ENCODE measurements at places on chromosomes 4 and X.

DNA sequence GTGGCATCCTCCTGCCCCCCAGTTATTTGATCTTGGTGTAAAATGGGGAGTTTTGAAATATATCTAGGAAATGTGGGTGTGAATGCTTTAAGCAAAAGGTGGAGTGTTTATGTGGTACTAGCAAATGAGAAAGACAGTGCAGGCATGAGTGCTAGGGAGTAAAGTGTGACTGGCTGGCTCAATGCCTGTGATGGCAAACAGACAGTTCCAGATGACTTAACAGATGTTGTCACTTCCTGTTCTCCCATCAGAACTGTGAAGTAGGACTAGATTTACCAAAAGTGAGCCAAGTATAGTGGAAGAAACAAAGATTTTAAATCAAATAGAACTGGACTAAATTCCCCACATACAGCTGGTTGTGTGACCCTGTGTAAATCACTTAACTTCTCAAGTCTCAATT is 8.4 kb upstream of the AMOT start:
- no peak for DNase-seq

- DNase-seq = no peak
These were observed 14.3 kb downstream of the CASK start for GRCh38 chrX:41909068-41909467.

DNA sequence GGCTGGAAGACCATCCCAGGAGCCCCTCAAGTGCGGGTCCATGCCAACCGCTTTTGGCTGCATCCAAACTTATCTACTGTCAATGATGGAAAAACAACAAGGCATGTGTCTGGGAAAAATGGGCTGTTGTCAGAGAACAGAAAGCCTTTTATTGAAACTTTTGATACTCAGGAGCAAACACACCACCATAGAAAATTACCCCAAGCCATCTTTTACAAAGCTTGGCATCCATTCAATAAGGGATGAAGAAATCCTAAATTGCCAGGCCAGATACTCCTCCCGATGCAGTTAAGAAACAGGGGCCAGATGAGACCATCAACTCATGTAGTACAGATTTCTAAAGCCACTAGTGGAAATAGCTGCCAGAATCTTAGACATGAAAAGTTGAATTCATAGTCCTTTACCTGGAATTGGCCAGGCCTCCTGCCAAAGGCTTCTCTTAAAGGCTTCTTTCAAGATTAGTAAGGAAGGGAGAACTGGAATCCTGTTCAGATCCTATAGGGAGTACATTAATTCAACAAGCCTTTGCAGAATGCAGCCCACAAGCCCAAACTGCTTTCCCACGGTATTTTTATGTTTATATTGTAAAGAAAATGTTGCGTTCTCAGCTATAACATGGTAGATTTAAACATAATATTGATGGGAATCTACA is 145.4 kb upstream of the MAP3K15 start:
- DNase-seq = no peak

GRCh38 chrX:50762578-50762977 is 51.4 kb downstream of the SHROOM4 start:
- DNase-seq = no peak

GRCh38 chrX:25020905-25021449 is 5.2 kb upstream of the ARX start:
- DNase-seq = no peak

GRCh38 chr4:156779774-156780173 is 191.8 kb downstream of the PDGFC start:
- no peak for DNase-seq

DNA sequence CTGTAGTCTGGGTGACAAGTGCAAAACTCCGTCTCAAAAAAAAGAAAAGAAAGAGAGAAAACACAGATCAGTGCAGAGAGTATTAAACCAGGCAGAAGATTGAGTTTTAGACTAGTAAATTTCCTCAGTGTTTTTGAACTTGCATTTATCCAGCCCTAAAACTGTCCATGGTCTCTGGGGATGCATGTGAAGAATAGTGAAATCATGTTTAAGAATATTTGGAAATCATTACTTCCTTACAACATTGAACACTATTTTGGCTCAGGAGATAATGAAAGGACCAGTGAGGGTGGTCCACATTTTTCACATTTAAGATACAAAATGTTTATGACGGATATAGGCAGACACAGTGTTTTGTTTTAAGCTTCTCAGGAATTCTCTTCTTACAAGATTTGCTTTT is 195.8 kb upstream of the RASGEF1B start:
- DNase-seq = no peak

DNA sequence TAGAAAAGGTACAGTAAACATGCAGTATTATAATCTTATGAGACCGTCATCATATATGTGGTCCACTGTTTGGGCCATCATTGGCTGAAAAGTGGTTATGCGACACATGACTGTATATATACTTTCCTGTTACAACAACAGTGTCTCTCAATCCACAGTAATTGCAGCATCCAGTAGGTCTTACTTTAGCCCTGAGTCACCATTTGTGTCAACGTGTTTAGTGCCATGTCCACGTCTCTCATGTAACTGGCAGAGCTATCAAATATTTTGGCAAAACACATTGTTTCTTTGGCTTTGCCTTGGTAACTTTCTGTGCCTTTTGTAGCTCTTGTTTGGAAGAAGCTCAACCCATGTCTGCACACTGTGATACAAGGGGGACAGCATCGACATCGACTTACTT is 73.8 kb downstream of the CD38 start:
- no peak for DNase-seq

- no peak for DNase-seq
These were observed 78.6 kb upstream of the RAPGEF2 start for GRCh38 chr4:159024266-159024665.

DNA sequence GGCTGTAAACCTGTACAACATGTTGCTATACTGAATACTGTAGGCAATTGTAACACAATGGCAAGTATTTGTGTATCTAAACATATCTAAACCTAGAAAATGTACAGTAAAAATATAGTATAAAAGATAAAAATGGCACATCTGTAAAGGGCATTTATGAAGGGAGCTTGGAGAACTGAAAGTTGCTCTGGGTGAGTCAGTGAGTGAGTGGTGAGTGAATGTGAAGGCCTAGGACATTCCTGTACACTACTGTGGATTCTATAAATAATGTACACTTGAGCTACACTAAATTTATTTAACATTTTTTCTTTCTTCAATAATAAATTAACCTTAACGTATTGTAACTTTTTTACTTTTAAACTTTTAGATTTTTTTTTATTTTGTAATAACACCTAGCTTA is 5.0 kb upstream of the SHROOM4 start:
- DNase-seq = no peak

All from cortex of kidney (tissue), 1 donor.